Cortex of kidney (tissue), 1 donor: ENCODE measurements at places on chromosomes 7 and 10.

DNA sequence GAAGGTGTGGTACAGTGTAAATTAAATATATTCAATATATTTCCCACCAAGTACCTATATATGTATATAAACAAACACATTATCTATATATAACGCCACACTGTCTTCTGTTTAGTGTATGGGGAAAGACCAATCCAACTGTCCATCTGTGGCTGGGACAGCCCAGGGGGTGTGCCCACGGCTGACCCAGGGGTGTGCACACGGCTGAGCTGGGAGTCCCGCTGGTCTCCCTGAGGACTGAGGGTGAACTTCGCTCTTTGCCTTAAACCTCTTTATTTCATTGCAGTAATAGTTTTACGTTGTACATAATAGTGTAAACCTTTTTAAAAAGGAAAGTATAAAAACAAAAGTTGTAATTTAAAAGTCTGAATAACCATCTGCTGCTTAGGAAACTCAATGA is 6.3 kb downstream of the EN2 start:
- no peak for DNase-seq

DNA sequence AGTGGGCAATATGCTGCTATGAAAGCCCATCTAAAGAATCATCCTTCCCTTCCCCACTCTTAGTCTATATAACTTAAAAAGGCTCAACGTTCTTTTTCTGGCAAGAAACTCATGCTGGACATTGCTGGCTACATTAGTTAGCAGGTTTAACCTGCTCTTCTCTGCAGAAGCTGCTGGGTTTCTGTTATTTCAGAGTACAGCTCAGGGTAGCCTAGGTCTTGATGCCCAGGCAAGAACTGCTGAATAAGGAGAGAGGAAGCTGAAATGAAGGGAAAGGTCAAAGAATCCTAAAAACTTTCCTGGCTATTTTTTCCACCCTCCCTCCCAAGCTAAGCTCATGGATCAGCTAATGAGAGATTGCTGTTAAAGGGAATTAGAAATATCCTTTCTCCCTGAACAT is 79.4 kb downstream of the ANKIB1 start:
- DNase-seq, result no peak

- DNase-seq, result no peak
Measured at GRCh38 chr7:2637066-2637471, 5.3 kb downstream of the TTYH3 start.

DNA sequence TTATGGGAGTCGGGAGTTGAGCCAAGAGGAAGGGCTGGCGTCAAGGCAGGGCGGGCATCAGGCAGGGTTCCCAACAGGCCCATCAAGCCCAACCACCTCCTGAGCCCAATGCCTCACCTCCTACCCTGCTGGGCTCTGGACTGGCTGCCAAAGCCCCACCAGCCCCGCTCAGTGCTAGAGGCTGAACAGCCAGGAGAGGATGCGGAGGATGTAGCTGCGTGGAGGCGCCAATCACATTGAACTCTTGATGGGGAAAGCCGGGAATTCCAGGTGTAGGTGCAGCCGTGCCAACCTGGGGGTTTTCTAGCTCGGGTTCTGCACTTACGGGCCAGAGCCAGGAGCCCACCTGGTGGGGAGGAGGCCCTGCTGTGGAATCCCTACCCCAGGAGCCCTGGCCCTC is 12.9 kb downstream of the ATP5MF start:
- no peak for DNase-seq

GRCh38 chr10:44353128-44353390 is 31.8 kb downstream of the CXCL12 start:
- DNase-seq, result no peak
